ENCODE measurements at places on chromosomes 3 and 15.

DNA sequence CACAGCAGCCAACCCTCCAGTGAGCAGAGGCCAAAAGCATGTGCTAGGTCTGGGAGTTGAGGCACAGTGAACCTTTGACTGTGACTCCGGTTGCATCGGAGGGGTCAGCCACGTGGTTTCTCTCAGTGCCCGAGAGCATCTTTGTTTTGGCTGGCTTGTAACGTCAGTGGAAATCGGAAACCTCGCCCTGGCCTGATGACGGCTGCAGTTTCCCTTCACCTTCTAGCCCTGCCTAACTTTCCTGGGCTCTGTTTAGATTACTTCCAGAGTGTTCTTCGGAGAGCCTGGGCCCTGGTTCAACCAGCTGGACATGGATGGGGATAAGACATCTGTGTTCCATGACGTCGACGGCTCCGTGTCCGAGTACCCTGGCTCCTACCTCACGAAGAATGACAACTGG is 56.6 kb downstream of the MESD start:
- peak; percentile 52 for DNase-seq

DNA sequence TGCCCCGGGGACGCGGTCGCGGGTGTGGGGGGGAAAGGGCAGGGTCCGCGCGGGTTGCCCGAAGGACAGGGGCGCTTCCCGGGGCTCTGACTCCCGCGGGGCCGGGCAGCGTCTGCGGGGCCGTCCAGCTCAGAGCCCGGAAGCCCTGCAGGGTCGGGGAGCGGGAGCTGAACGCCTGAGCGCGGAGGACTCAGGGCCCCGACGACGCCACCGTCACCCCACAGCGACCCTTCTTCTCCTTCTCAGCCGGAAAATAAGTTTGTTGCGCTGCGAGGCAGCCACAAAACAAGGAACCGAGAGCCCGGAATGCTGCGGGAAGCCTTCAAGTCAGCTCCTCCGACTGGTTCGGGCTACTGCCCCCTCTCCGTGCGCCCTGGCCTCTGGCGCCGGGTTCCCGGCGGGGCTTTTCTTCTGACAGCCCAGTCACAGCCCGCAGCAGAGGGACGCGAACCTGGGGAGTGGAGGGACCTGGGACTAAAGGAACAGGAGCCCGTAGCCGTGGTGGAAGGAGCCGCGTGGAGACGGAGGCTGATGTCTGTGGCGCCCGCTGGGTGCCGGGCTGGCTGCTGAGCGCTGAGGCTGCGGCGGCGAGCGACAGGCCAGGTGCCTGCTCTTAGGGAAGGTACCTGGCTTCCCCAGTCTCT is 484 bp downstream of the CNTN4 start:
- DNase-seq = no peak

DNA sequence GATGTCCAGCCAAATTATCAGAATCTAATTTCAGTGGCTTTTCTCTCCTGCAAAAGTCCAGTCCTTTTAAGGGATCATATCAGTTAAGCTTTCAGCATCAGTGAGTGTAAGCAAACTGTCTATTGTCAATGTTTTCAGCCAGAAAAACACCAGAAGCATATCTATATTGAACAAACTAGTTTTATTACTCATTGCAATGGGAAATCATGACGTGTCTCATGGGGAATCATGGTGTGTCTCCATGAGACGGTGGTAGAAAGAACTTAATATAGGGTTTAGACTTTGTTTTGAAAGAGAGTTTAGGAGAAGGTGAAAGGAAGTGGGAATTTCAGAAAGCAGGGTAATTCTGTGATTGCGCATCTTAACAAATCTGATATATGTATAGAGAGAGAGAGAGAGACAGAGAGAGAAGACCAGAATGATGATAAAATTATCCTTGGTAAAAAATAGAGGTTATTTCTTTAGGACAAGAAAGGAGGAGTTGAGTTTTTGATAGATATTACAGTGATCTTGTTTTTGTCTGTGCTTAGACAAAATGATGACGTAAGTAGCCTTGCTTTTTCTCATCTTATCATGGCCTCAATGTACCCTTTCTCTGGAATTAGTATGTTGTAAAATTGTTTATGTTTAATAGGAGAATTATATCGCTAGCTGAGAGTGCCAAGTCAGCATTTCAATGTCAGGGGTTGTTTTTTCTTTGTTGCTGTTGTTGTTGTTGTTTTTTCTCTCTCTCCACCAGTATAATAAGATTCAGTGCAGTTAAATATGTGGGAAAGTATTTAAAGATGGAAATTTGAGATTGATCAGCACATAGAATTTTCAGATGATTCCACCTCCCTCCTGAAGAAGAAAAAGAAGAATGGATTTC is 129.9 kb upstream of the OSTN start:
- DNase-seq = peak; percentile 56

- DNase-seq = peak; percentile 89
Measured at GRCh38 chr3:12139111-12139511, 19.6 kb downstream of the TIMP4 start.

DNA sequence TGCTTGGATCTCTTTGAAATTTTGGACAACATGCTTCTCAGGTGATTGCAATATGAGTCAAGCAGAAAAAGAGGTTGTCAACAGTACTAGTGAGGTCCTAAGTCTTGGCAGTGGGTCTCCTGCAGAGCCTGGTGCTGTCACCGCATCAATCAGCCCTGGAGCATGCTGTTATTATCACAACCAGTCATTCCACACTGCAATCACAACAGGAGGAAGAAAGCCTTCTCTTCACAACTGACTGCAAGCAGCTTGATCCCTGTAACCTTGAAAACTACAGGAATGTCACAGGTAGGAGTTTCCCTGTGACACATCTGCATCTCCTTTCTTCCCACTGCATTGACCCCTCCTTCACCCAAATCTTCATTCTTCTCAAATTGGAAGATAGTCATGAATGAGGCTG is 451.1 kb upstream of the ATP11B start:
- no peak for DNase-seq

GRCh38 chr15:93035953-93036810 is 52.8 kb downstream of the RGMA start:
- peak; percentile 53 for DNase-seq

- no peak for DNase-seq
Measured at GRCh38 chr3:189598530-189599225, 32.5 kb upstream of the TP63 start.

DNA sequence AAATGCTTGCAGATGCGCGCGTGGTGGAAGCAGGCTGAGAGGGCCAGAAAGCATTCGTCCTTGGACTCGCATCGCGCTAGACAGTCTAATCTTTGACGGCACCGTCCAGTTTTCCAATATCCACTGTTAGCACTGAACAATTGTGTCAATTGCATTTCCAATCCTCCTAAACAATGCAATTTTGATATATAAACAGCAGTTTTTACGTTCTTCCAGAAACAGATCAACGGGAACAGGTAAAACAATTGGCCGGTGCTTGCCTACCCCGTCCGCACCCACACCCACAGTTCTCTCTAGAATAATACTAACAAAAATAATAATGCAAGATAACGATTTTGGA is 17.2 kb downstream of the CPN2 start:
- DNase-seq = no peak

- DNase-seq = no peak
Measured at GRCh38 chr15:95215017-95215416, 983.7 kb downstream of the MCTP2 start.

GRCh38 chr3:188431040-188431439 is 277.1 kb downstream of the LPP start:
- DNase-seq = no peak

DNA sequence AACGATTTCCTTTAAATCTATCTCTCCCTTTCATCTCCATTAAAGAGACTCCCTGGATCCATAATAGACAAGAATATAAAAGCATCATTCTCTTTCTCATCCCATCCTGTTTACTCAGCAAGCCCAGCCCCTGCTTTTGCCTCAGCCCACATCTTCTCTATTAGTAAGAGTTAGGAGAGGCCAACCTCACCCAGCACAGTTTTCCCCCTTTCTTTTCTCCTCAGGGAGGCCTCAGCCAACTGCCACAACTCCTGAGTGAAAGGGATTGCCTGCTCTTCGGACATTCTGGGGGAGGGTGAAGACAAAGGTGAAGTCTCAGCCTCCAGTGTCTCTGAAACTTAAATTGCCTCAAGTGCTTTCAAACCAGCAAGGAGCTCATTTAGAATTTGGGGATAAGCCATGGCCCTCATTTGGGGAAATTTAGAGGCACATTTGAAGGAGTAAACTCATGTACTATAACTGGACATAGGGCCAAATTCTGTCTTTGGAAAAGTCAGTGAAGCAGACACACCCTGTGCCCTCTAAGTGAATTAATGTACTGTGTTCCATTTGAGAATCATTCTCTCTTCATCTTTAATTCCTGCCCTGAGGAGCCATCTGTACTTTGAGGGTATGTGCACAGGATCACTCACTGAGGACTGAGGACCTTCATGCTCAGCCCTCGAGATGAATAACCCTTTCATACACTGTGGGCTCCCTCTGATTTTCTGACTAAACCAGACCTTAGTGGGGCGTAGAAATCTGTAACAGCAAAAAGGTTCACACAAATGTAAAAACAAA is 82.5 kb downstream of the SOX2 start:
- DNase-seq = no peak

GRCh38 chr3:27681249-27681748 is 40.8 kb downstream of the EOMES start:
- peak; percentile 89 for DNase-seq

DNA sequence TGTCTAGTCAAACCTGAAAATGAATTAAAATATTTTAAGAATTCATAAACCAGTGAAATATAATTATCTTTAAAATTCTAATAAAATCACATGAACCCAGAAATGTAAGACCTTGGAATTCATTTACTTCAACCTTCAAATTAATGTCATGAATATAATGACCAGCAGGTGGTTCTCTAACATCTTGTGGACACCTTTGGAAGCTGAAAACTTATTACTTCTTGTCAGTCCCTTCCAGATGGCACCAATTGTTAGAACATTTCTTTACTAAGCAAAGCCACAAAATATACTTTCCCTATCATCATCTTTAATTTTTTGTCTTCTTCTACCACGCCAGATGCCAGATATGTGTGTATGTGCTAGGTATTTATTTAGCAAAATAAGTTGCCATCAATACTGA is 240.0 kb downstream of the MBNL1 start:
- DNase-seq = peak; percentile 39

- DNase-seq = peak; percentile 54
Measured at GRCh38 chr3:42653560-42654330, at the start of gene ZBTB47. Gene ZBTB47 (plus strand): TSS chr3:42653697. CDS start chr3:42658356, 4,659 bp downstream.
